ENCODE measurements at places on chromosomes 16 and 17.

DNA sequence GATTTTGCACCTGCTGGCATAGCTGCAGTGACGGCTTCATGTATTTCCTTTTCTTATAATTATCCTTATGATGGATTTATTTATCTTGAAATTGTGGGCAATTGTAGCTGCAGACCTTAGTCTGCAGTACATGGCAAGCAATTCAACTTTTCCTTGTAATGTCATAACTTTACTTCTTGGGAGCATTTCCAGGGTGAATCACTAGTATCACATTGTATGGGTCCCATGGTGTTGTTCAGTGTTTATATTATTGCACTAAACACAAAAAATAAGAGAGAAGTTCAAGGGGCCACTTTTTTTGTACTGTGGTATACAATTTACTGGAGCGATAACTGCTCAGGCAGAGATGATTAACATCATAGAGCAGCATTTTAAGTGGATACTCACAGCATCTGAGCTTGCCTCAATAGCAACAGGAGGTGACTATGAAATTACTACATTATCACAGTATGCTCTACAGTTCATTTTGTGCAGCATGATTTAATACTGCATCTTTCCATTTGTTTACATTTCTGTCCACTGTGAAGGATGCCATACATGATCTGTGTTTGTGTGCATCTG lies 169.5 kb downstream of the STX8 start:
- DNase-seq, result no peak

- no peak for DNase-seq
Measured at GRCh38 chr16:3480901-3481695, 14.2 kb downstream of the C16orf90 start.

GRCh38 chr17:3557768-3558583 lies at the start of gene TRPV3:
Gene TRPV3, minus strand, starts transcription at chr17:3557812. Its CDS starts 2,962 bp downstream, at chr17:3554850.
- DNase-seq, result no peak

DNA sequence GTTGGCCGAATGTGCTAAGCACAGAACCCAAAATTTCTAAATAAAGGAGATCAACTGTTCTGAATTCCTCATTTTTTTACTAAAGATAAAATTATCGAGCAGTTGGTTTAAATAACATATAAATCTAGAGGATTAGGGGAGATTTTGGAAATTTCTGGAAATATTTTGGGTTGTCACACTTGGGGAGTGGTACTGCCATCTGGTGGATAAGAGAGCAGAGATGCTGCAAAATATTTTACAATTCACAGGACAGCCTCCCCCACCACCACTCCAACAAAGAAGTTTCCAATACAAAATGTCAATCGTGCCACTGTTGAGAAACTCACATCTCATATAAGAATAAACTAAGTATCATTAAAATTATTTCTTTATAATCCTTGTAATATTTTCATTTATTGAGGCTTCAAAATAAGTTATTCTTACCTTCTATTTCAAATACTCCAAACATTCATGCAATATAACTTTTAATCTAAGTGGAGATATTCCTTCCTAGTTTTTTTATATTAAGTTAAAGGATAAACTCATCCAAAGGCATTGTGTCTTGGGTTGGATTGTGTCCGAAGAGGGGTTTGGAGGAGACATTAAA lies 17.0 kb upstream of the ABCA8 start:
- no peak for DNase-seq
